Cerebellar nuclear complex (tissue), 1 donor: ENCODE measurements at places on chromosomes 5 and 9.

GRCh38 chr5:95235439-95235982, 49.4 kb downstream of the MCTP1 start:
- DNase-seq = no peak

DNA sequence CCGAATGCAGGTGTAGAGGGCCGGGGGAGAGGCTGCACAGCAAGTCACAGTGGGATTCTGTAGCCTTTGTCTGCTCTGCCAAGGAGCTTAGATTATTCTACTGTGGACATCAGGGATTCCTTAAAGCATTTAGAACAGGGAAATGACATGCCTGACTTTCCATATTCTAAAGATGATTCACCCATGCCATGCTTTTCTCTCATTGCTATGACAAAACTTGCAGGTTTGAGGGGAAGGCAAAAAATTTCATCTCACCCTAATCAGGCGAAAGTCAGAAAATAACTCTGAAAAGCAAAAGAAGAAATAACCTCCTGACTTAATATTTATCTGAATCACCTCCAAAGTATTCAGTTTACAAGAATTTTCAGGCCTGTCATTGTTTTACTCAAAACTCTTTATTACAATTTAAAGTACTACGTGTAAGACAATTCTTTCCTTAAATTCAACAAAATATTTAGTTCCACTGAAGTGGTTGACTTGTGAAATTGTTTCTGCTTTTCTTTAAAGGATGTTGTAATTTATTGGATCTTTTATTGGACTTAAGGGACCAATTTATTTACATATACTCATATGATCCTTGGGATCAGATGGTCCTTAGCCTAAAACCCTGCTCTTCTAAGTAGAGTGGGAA, 30.0 kb upstream of the GAS1 start:
- no peak for DNase-seq

- peak; percentile 78 for DNase-seq
These were observed 117.9 kb upstream of the CDH18 start for GRCh38 chr5:20105915-20106314.

DNA sequence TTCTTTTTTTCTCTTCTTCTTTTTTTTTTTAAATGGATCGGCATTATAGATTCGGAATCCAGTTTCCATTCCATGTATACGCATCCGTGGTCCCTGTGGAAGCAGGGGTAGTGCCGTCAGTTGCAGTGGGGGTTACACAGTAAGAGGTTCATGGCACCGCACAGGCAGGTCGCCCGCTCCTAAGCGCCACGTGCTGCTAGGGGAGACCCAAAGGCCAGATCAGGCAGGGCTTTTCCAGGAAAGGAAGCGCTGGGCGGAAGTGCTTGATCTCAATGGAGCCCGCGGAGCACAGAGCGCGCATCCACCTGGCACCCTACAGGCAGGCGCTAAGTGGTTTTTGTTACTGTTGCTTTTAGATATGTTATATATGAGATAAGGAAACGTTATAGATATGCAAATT, 174.8 kb upstream of the OR13F1 start:
- DNase-seq = no peak

DNA sequence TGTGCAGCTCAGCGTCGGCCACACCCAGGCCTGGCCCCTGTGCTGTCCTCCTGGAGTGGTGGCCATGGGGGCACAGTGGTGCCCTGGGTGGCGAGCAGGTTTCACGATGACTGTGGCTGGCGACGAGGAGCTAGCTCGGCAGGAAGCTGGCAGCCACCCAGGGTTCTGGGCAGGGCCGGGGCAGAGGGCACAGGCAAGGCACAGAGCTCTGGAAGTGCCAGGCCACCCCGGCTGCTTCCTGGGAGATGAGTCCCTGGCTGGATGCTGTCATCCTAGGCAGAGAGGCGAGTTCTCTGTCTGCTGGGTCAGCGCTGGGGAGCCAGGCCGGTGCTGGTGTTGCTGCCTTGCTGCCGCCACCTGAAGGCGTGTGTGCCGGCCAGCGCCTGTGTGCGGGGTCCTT, 51.7 kb downstream of the RXRA start:
- DNase-seq = no peak

- no peak for DNase-seq
These were observed 7.6 kb upstream of the RPS14 start for GRCh38 chr5:150457121-150457520.

DNA sequence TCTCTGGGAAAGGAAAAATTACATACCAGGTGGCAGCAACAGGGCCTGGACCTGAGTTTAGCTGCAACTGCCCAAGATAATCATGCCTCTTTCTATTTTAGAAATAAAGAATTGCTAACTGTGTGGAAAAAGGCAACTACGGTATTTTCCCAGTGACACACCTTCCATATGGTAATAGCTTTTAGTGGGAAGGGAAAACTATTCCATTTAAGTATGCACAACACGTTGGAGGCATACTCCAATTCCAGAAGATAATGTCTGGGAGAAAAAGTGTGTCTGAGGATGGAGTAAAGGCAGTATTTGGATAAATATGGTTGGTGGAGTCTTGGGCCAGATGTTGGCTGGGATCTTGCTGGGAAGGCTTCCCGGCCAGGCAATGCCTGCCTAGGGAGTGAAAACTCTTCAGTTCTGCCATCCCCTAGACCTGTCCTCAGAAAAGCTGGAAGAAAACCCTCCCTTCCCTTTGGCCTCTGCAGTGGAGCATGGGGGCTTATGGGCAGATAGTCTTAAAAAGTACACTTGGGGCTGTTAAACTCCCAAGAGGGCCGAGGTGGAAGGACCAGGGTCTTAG, 40.6 kb downstream of the SH3PXD2B start:
- no peak for DNase-seq

GRCh38 chr9:113241161-113241560, 19.8 kb downstream of the SLC31A1 start:
- no peak for DNase-seq

- no peak for DNase-seq
These were observed 59.4 kb downstream of the FYB1 start for GRCh38 chr5:39159811-39160490.

DNA sequence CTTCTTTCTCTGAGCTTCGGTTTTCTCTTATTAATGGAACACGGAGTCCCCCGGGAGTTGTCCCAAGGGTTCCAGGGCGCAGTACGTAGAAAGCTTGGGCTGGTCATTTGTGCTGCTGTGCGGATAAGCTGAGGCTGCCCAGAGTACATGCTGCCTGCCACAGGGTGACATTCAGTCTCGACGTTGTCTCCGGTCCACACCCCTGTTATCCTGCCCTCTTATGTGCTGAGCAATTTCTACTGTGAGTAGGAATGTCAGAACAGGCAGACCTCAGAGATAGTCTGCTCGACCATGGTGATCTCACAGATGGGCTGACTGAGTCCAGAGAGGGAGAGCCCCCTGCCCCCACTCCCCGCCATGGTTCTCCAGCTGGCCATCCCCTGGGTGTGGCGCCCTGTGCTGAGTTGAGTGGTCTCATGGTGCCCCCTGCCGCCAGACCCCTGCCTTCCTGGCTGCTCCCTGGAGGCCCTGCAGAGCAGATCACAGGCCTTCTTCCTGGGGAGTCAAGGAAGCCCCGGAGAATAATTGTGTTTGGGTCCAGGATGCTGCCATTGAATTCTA, 124.0 kb downstream of the RGS3 start:
- no peak for DNase-seq

DNA sequence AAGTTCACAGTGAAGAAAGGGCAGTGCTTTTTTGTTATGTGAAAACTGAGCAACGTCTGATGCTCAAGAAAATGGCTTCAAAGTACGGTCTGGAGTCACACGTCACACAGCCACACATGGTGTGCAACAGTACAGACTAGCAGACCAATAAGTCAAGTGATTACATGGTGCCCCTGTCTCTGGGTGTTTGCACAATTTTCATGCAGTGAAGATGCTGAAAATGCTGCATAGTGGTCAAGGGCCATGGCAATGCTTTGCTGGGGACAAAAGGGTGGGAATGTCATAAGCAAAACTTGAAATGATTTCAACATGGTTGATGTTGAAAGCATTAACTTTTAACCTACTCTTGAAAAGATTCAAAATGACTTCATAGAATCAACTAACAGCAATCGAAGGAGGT, 231.2 kb downstream of the EBF1 start:
- no peak for DNase-seq

DNA sequence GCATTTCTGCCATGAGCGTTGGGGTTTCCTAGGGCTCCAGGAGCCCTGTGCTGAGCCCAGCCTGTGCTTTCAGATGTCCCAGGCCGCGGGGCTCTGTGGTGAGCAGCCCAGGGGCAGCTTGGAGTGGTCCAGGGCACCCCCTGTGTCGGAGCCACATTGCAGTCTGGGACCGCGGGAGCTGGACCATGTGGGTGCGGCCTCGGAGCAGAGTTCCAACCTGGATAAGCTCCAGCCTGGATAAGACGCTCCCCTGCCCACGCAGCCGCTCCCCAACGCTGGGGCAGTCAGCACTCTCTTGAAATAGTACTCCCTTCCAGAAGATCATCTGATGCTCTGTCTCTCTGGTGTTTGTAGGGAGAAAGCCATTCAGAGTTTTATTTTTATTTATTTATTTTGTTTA, 111.1 kb downstream of the WNK2 start:
- DNase-seq = no peak

DNA sequence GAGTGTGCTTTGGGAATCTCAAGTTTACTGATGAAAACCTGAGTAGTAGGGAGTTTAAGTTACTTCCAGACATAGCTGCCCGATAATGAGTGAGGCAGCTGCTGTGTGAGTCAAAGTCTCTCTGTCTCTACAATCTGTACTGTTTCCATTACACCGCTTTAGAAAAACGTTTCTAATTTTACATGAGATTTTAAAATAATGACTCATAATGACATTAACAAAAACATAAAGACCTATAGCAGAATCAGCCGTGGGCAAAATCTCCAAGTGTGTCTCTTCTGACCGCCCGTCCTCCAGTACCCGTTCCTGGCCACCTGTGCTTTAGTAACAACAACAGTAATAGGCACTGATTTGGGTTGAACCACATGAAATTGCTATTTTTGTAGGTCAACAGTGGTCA, 69.6 kb upstream of the PRRC1 start:
- no peak for DNase-seq

DNA sequence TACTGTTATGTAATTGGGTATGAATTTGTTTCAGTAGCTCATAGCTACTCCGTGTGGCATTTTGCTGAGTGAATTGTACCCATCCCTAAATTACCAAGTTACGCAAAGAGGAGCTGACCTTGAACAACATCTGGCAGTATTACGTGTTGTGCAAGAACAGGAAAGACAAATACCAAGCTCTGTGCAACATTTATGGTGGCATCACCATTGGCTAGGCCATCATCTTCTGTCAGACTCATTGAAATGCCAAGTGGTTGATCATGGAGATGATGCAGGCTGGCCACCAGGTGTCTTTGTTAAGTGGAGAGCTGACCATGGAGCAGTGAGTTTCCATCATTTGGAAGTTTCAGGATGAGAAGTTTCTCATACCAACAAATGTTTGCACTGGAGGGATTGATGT, 15.0 kb downstream of the ZSWIM6 start:
- DNase-seq = no peak

- no peak for DNase-seq
These were observed 7.7 kb upstream of the NPM1 start for GRCh38 chr5:171379961-171380360.

DNA sequence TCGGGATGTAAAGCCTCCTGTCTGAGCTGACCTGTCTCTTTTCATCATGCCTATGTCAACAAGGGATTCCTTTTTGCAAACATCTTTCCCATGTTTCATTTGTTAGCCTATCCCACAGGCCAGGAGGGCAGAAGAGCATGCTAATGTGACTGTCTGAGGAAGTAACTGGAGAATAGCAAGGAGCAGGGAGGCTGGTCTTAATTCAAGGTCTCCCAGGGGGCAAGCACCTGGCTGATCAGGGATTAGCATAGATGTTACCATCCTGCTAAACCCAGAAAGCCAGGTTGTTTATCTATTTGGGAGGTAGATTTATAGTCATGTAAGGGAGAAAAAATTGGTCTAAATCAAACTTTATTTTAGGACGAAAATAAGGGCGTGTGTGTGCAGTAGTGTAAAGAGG, 36.7 kb upstream of the MAP1B start:
- no peak for DNase-seq

DNA sequence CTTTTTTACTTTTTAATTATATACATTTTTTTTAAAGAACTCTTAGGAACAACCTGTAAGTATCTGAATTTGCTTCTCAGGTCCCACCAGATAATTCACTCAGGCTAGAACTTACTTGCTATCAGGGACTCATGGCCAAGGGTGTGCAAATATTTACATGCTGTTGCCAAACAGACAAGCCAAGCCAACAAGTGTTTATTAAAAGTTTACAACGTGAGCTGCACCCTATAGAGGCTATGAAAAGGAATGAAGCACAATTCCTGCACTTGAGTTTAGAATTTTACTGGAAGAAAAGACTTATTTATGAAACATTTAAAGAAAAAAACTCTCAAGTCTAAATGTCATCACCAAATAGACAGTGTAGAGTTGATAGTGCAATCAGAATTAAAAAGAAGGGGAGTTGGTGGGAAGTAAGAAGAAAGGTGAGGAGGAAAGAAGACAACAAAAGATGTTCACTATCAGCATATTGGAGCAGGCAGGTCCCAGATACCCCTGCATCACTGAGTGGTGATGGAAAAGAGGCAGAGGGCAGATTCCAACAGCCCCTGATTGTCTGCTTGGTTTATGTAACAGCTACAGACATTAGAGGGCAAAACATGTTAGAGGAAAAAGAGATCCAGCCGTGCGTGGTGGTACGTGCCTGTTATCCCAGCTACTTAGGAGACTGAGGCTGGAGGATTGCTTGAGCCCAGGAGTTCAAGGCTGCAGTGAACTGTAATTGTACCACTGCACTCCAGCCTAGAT, 32.8 kb downstream of the SH3RF2 start:
- DNase-seq = no peak

- no peak for DNase-seq
These were observed 24.1 kb downstream of the ZNF462 start for GRCh38 chr9:106887066-106887465.

DNA sequence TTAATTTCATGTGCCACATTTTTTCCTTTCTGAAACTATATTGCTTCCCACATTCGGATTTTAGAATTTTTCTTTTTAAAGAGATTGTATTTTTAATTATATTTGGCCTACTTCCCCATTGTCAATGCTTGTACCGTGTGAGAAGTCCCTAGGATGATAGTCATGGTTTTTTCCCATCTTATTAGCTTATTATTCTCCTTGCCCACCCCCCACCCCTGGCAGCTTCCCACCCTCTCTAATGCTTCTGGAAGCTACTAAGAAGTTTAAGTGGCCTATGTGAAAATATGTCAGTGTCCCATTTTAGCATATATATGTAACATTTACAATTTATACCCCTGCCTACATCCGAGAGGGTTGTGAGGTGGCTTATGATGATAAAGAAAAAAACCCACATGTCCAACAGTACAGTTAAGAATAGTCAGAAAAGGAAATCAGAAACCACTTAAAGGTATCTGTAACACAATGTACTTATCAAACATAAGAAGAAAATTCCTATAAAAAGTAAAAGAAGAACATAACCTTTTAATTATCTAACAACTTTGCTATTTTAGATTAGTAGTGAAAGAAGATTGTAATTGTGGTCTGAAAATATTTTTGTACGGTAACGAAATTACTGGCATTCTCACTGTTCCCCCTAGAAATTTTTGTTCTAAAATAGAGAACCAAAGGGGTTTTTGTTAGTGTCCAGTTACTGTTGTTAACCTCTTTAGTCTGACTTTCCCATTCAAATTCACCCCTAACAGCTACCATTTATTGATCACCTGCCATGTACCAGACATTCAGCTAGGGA, 62.1 kb downstream of the SLC44A1 start:
- no peak for DNase-seq
